ENCODE measurements at places on chromosomes 4 and X. TPM values are rescaled to one million over a fixed set of nuclear protein-coding genes. Genes with fewer than 3 reads are reported as not detected.

Gene CCNI
- total RNA-seq: 206 TPM

Gene ZCCHC18
- 1.2 TPM for total RNA-seq

Gene MGARP
- total RNA-seq: 2.2 TPM

Gene PNMA6A
- total RNA-seq: 1.2 TPM

Gene PLXNB3
- total RNA-seq: 36.1 TPM

Gene POU3F4
- not detected for total RNA-seq

Gene GIMD1
- not detected for total RNA-seq

Data from vagina (tissue), 2 donors.